Activated T-cell treated with anti-CD3 and anti-CD28 coated beads for 48 hours (primary cell): ENCODE measurements at places on chromosomes 1 and 21.

- DNase-seq, result no peak
Observed at GRCh38 chr1:222104694-222105392, 363.0 kb upstream of the DUSP10 start.

GRCh38 chr21:38945545-38946245 lies 140.0 kb downstream of the ETS2 start:
- no peak for DNase-seq

GRCh38 chr1:107277022-107277421 lies 136.2 kb downstream of the NTNG1 start:
- no peak for DNase-seq

GRCh38 chr21:45029298-45029947 lies 45.0 kb upstream of the ADARB1 start:
- no peak for DNase-seq

GRCh38 chr1:198084241-198084908 lies 72.4 kb upstream of the NEK7 start:
- DNase-seq, result no peak

DNA sequence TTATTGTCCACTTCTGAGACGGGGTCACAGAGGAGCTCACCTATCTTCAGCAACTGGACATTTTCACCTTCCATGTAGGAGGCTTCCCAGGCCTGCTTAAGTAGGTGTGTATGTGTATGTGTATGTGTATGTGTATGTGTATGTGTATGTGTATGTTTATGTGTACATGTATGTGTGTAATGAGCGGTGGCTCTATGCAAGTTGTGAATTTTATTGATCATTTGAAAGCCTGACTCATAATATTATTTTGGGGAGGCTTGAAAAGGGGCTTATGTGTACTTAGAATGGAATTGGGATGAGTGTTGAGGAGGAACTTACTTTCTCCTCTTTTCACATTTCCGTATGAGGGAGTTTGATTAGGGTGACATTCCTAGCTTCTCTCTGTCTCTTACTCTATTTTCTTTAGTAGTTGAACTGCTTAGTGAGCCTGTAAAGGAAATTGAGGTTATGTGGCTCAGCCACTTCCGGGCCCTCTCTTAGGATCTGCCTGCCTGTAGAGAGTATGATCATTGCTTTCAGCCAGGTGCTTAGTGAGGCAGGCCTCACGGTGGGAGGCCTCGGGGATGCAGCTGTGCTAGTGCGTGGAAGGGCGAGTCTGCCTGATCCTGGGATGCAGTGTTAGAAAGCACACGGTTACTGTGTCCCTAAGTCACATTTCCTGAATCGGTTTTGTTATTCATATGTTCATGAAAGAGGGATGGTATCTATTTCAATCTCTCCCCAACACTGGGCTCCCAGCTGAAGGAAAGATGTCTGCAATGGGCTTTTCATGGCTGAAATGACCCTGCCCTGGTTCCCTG lies 61.0 kb downstream of the IER5 start:
- DNase-seq, result peak; percentile 54

DNA sequence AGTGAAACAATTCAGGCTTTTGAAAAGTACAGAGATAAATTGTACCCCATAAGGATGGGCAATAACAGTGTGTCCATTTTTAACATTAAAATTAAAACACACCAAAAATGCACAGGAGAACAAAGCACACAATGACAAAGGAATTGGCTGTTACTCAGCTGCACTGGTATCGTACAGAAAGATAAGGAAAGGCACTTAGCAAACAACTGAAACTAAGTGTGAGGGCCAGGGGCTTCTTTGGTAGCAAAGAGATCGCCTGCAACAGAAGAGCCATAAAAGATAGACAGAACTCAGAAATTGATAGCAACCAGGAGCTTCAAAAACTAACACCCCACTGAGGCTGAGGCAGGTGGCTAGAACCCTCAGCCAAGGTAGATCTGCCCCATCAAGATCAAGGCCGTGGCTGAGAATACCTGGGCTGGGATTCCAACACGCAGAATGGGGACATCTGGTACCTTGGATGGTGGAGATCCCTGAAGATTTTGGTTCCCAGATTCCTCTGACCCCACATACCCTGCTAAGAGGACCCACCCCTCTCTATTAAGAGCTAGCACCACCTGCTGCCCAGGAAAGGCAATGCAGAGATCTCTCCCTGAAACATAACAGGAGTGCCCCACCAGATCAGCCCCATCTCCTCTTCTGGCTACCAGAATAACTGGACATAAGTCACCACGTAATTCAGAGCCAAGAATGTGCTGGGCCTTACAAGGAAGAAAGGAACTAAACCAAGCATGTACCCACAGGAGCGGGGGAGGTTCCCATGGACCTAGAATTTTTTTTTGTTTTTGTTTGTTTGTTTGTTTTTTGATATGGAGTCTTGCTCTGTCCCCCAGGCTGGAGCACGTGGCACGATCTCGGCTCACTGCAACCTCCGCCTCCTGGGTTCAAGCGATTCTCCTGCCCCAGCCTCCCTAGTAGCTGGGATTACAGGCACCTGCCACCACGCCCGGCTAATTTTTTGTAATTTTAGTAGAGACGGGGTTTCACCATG lies 16.2 kb downstream of the PLEKHO1 start:
- peak; percentile 37 for DNase-seq

DNA sequence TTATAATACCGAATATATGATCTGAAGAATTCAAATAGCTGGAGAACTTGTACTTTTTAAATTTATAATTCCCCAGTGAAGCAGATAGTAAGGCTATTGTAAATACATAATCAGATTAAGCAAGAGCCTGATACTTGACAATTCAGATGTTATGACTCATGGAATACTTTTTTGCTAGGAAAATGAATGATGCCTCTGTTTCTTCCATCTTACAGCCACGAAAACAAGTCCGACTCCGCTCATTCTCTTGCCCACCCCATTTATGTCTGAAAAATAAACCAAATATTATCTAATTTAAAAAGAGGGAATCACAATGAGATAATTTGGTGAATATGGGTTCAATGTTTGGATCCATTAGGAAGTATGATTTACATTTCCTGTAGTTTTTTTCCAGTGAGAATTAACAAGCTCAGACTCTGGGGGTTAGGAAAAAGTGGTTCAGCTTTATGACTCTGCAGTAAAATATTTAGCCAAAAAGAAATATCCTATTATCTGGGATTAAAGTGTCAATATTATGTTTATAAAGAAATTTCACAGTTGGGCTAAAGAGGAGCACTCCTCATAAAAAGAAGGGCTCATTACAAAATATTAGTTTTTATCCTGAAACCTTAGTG lies 50.4 kb upstream of the DAB1 start:
- DNase-seq, result no peak

GRCh38 chr1:157233131-157233530 lies 94.9 kb upstream of the ETV3 start:
- DNase-seq, result no peak

DNA sequence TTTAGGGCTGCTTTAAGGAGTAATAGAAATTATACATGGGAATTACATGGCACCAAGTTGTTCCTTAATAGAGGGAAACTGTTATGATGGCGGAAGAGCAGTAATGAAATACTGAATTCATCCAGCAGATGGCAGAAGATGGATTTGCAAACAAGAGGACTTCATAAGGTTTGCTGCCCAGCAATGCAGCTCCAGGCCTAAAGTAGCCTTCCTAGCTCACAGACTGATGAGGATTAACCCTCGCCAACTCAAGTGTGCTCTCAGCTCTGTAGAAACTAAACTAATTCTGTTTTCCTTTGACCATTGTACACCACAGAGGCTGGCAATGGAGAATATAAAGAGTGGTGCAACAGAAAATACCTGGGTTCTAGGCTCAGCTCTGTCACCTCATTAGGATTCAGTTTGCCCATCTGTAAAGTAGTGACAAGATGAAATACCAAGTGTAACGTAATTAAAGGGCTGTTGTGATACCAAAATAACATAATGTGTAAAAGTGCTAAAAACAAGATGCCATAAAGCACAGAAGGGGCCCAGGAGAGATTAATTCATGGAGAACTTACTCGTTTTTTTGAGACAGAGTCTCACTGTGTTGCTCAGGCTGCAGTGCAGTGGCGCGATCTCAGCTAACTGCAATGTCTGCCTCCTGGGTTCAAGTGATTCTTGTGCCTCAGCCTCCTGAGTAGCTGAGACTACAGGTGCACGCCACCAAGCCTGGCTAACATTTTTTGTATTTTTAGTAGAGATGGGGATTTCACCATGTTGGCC lies 102.4 kb upstream of the SERBP1 start:
- DNase-seq, result no peak

GRCh38 chr21:38911484-38912101 lies 105.9 kb downstream of the ETS2 start:
- DNase-seq, result no peak

- DNase-seq, result no peak
Observed at GRCh38 chr21:34020983-34021553, 52.3 kb upstream of the MRPS6 start.

DNA sequence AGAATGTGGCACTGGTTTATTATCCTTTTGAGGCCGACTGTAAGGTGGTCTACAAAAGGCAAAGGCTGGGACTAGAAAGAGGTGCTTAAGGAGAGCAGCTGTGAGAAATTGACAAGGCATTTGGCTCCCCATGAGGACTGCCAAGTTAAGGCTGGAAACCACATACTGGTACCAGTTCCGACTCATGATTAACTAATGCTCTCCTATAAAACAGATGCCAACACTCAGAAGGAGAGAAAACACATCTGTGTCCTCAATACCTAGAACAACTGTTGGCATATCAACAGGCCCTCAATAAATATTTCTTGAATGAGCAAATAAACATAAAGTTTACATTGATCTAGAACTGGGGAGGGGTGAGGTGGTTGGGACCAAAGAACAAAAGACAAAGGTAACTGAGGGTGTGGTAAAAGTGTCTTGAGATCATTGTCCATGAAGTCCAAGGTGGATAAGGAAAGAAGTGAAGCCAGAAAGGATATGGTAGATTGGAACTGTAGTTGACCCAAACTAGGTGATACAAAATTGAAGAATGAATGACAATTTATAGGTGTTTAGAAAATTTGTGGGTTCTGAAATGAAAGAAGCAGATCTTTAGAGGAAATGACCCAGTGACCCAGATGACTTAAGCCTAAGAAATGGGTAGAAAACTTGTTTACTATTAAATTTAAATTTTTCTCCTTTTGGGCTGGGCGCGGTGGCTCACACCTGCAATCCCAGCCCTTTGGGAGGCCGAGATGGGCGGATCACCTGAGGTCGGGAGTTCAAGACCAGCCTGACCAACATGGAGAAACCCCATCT lies 16.9 kb upstream of the MCL1 start:
- DNase-seq, result no peak

DNA sequence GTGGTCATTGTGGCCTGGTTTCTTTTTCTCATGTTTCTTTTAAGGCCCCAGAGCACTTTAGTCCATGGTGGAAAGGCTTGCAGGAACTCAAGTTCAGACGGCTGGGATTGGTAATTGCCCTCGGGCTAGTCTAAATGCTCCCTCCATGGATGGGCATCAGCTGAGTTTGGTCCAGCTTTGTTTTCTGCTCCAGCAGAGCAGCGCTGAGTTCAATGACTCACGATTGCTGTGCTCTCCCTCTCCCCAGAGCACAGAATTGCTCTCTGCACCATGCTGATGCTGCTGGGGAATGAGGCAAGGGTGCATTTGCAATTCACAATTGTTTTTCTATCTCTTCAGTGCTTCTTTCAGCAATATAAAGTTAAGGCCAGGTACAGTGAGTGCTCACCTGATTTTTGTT lies 1.8 kb upstream of the OR2T6 start:
- DNase-seq, result no peak

DNA sequence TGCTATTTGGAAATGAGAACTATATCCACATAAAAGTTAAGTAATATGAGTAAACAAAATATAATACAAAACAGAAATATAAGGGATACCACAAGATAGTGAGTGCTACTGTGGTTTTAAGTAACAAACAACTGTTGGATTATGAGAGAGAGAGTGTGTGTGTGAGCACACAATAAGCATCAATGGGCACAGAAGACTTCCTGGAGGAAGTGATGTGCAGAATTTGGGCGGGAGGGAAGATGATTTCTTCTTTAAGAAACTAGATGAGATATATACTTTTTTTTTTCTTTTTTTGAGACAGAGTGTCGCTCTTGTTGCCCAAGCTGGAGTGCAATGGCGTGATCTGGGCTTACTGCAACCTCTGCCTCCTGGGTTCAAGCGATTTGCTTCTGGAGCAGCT lies 7.9 kb upstream of the IER5 start:
- DNase-seq, result no peak

DNA sequence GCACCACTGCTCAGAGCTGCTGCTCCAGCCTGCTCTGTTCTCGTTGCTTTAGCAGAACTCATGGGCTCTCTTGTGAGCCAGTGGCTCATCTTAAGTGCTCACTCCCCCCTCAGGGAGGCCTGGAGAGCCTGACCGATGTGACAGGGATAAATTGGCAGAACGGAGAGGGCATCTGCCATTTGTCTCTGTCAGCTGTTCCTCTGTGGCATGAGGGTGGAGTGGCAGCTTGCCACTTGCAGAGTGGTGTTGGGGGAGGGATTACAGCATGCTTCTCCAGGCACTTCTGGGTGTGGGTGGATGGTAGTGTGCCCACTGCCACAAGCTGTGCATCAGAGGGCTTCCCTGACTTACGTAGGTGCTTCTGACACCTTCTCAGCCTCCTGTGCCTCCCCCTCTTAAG lies 229.5 kb downstream of the PAPPA2 start:
- no peak for DNase-seq

GRCh38 chr21:36419996-36420395 lies 34.8 kb downstream of the CHAF1B start:
- DNase-seq, result peak; percentile 30

DNA sequence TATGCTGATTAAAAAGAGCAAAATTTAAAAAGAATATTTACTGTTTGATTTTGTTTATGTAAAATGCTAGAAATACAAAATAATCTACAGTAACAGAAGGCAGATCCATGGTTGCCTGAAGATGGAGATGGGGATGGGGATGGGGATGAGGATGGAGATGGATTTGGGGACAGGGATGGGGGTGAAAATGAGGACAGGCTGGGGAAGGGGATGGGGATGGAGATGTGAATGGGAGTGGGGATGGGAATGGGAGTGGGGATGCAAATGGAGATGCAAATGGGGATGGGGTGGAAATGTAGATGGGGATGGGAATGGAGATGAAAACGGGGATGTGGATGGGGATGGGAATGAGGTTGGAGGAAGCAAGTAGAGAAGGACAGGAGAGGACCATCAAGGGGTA lies 252.2 kb downstream of the PLPP3 start:
- no peak for DNase-seq

GRCh38 chr1:17567582-17567981 lies 28.1 kb downstream of the ARHGEF10L start:
- DNase-seq, result no peak

DNA sequence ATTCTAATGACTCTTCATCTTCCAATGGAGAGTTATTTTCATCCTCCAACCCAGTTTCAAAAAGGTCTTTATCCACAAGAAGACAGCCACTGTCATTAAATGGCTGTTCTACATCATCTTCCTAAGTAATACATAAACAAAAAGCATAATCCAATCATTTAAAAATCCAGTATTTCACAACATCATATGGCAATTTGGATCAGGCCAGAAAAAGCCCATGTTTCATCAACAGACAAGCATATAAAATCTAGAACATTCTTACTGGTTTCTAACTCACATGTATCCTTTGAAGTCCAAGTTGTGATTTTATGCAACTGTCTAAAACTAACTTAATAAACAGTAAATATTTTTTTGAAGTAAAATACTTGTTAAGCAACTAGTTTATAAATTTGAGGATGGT lies 6.6 kb downstream of the CLSPN start:
- no peak for DNase-seq
